ENCODE measurements at places on chromosomes 16 and 17.

- no peak for DNase-seq
Observed at GRCh38 chr17:46876353-46876887, 25.0 kb downstream of the WNT9B start.

DNA sequence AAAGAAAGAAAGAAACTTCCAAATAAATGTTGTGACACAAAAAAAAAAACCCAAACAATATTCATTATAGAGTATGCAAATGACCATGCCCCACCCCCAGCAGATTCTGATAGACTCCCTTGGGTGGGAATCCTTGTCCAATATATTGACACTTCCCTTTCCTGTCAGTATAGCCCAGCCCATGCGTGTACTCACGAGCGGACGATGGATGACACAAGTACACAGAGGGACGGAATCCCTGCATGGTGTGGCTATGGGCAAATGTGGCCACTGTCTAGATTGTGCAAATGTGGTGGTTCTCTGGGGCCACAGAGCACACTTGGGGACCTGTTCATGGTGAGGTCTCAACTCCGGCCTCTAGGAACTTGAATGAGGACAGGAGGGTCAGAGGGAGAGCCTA, 3.1 kb downstream of the RAB37 start:
- DNase-seq = no peak

GRCh38 chr17:19013806-19014627, 9.5 kb upstream of the FAM83G start:
- DNase-seq = no peak

DNA sequence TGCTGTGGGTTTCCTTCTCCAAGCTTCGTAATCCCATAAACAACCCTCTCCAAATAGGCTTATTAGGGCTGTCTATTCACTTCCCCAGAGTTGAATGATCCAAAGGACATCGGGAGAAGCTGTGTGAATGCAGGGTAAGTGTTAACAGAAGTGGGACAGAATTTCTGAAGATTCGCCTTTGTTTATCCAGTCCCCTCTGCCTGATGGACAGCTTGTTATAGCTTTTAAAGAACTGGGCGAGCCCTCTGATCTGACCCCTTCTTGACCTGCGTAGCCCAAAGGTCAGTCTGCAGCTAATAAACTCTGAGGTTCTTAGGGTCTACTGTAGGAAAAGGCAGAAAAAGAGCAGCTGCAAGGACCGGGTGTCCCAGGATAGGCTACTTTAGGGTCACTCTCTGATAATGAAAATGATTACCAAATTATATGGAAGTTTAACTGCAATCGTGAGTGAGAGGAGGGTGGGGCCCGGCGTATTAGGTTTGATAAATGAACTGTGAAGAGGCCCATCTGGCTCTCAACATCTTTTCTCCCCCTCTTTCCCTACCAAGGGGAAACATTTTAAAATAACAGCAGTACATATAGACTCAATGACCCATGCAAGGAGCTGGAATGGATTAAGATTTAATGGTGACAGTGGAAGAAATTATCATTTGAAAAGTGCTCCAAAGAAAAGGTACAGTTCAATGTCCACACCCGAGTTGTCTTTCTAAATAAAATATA, 233.4 kb downstream of the FTO start:
- no peak for DNase-seq

All from fibroblast of skin of right biceps (primary cell).